ENCODE measurements at places on chromosomes 11 and 22.

DNA sequence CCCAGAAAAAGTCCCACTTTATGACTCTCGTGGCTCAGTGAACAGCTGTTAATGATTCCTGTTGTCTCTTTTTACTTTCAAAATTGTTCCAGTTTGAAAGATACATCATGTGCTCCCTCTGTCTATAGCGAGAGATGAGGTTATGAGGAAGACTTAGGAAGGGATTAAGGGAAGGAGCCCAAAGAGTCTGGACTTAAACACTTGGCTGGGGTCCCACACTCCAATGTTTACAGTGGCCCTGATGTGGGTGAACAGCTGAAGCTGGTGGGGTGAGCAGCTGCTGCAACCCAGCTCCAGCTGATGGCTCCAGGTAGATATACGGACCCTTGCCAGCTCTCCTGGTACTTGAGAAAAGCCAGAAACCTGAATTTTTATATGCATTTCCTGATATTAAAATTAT is 84.5 kb upstream of the PLET1 start:
- DNase-seq: no peak

- peak; percentile 11 for DNase-seq
Measured at GRCh38 chr22:35629406-35630216, 12.5 kb upstream of the MB start.

DNA sequence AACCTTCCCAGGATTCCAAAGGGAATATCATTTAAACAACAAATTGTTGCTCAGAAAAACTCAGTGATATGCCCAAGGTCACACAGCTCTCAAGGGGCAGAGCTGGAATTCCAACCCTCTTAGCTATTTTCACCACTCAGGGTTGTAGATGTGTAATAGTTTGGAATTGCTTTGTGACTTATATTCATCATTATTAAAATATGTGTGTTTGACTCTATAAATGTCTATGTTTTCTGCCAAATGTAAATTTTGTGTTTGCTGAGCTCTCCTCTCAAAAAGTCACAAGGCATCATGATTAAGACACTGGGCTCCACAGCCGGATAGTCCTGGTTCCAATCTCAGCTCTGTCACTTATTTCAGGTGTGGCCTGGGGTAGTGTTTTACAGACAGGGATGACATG is 407.3 kb downstream of the TMEM135 start:
- DNase-seq: no peak

DNA sequence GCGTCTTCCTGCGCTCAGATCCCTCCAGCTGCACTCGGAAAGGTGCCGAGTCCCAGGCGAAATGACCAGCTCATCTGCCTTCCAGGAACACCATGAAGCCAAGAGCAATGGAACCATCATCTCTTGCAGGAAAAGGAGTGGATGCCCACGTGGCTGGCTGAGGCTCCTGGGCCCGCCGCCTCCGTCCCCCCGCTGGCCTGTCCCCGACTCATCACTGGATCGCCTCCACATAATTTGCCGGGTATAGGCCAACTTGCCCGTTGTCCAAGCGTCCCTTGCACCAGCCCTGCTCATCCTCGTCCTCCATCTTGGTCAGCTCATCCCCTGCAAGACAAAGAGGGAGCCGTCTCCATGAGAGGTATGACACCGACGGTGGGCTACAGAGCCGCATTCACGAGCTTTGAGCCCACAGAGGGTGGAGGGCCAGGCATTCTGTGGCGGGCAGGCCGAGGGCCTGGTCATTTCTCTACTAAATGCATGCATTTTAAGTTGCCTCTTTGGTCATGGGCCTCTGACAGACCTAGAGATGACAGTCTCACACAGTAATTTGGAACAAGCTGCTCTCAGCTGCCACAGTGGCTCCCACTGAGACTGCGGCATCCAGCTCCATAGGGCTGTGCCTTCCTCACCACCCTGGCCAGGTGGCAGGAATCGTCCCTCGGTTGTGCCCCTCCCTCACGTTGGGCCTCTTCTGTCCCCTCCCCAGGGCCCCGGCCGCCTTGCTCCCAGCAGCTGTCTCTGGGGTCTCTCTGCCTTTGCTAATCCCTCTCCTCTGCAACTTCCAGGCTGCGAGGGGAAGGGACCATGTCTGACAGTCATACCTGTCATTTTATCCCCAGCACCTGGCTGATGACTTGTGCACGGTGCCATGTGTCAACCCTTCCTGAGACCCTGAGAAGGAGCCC is 14.3 kb upstream of the ARFGAP3 start:
- DNase-seq: no peak

DNA sequence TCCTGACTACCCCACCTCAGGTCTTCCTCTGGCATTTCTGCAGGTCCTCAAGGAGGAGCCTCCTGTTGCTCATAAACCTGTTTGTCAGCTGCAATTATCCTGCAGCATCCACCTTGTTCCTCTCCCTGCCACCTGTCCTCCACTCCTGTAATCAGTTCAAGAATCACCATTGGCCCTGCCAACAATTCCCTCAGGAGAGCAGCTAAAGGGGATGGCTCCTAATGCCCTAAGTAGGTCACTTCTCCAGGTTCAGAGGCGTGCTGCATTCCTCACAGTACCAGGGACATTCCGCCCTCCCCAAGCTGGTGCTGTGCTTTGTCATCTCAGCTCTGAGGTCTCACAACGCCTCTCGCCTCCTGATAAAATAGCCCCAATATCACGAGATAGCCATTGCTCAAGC is 2.1 kb downstream of the CLDN25 start:
- no peak for DNase-seq

DNA sequence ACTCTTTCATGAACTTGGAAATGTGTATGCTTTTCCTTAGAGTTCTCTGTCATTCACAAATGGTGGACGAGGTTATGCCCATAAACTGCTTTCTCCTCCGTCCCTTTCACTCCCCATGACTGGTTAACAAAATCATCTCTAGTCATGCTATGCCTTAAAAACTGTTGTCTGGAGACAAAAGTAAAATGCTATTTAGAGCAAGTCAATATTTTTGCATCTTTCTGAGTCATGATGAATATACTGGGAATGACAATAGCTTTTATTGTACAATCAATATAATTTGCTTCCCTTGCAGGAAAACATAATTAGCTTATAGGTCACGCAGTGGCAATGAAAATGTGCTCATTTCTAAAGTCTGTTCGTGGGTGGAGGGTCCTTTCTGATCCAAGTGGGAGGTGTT is 216.7 kb upstream of the SORL1-AS1 start:
- no peak for DNase-seq

GRCh38 chr11:38538866-38539680 is 1941.0 kb upstream of the RAG2 start:
- DNase-seq: no peak

- DNase-seq: no peak
Measured at GRCh38 chr22:47678048-47678447, 915.6 kb downstream of the TBC1D22A start.

GRCh38 chr11:134837887-134838232 is 425.8 kb upstream of the B3GAT1 start:
- no peak for DNase-seq

DNA sequence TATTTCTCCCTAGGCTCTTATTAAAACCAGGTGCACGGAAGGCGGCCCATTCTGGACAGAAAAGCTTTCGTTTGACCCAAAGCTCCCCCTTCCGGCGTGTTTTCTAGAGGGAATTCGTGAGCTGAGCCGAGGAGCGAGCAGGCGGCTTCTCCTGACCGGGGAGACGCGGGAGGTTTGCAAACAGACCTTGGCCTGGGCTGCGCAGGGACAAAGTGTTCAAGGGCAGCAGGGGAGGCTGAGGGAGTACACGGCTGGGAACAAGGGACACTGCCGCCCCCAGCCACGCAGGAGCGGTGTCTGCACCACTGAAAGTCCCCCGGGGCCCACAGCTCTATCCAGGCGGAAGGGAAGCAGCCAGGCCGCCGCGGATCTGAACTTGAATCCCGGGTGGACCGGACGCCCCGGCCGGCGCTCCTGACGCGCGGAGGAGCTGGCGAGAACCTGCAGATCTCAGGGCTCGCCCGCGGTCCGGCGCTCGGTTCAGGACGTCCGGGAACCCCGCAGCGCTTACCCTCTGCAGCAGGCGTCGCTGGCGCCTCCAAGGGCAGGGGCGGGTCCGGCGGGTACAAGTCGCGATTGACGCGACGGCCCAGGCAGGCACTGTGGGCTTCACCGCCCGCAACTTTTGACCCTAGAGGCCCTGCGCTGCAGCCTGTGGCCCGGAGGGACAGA is 101.9 kb downstream of the WT1 start:
- DNase-seq: no peak

DNA sequence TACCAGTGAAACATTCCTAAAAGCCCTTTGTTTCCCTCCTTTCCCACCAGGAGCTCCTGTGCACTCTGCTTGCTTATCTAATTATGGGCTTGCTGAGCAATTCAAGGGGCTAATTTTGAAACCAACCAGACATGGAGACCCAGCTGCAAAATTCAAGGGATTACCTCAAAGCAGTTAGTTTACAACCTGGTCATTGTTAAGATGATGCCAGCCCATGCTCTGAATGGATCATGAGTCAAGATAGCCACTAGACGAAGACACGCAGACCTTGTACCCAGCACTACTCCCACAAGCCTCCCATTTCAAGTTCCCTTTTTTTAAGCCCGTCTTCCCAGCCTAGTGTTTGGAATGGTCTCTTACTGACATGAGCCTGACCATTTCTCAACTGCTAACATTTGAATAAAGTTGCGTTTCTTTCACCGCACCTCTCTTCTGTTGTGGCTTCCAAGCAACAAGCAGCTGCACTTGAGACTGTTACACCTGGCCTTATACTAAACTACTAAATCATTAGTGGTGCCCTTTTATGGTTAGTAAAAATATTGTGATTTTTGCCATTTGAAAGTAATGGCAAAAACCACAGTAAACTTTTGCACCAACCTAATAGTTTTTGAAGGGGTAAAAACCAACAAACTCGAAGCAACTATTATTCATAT is 315.3 kb upstream of the LUZP2 start:
- no peak for DNase-seq

DNA sequence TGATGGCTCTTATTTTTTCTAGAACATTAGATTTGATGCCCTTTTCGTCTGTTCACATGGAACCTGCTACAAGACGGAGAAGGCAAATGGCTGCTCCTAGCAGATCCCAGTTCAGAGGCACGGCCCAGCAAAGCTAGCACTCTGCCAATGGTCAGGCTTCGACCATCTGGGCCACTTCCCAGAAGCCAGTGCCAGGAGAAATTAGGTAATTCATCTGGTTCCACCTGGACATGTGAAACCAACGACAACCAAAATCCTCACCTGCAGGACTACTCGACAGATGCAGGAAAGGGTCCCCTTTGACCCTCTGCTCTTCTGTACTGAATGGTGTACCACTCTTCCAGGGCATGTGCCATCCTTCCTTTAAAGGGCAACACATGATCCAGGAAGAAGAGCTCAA is 25.4 kb downstream of the MICAL3 start:
- no peak for DNase-seq

DNA sequence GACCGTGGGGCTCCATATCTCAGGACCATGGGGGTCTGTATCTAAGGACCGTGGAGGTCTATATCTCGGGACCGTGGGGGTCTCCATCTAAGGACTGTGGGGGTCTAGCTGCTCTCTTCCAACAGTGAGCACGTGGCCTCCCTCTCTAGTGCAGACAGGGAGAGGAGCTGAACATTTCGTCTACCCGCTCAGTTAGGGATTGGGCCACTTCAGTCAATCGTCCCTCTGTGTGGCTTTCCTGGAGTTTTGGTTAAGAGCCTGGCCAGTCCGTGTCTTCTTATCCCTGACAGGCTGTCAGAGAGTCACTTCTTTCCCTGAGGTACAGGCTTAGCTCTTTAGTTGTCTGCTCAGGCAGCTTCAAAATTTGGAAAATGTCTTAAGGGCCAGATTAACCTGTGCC is 3.1 kb downstream of the KRTAP5-1 start:
- no peak for DNase-seq

GRCh38 chr11:67700141-67700540 is 25.7 kb upstream of the ALDH3B2 start:
- DNase-seq: no peak

DNA sequence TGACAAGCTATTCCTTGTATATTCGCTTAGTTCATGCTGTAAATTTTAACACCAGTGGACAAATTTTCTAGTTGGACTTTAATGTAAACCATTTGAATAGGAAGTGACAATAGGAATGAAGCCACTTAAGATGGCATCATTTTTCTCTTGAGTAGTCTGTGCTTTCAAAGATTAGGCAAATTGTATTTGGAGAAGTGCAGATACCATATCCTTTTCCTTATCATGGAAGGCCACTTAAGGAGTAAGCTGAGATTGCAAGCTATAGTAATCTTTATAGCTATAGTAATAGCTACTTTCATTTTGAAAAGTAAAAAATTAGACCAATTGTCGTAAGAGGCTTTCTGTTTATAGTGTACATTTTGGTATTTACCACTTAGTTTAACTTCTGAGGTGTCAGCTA is 12.8 kb downstream of the CAPRIN1 start:
- no peak for DNase-seq

DNA sequence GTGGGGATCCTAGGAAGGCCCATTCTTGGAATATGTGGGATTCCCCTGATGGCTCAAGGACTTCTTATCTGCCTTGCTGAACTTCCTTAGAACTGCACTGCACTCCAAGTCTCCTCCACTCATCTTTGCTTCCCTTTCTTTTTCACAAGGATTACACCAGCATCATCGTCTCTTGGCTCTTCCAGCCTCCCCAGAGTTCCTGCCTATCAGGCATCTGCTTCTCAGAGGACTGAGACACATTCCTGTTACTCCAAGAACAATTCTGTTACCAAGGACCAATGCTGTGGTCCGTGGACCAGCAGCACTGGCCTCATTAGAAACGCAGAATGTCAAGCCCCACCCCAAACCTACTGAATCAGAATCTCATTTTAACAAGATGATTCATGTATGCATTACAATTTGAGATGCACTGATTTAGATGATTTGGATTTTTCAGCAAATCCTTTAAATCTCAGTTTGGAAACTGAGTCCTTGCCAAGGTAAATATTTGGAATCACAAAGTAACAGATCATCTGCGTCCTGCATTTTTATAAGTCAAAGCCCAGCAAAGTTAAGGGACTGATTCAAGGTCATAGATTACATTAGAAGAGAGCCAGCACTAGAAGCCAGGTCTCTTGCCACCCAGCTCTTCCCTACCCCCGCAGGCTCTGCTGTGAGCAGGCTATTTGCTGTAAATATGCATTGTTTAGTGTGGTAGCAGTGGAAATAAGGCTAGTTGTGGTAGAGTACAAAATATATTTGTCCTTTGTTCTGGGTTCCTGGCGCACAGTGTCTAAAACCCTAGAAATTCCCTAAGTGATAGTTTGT is 110.9 kb downstream of the SWAP70 start:
- DNase-seq: no peak

GRCh38 chr11:32722255-32722654 is 72.2 kb downstream of the CCDC73 start:
- DNase-seq: no peak

DNA sequence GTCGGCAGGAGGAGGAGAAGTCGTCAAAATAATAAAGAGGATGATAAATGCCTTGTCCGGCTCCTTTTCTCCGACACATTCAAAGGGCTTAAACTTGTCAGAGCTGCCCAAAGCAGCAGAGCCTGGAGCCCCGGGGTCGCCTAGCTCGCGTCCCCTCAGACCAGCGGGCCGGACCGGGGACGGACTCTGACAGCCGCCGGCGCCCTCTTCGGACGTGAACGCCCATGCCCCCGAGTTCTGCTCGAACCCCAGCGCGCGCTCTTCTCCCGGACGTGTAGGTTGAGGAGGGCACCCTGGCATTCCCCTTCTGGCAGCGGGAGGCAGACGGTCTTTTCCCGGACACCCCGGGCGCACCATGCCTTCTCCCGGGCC is 999 bp downstream of the FGF3 start:
- DNase-seq: no peak

GRCh38 chr11:60118338-60118737 is 29.9 kb downstream of the MS4A2 start:
- peak; percentile 12 for DNase-seq

GRCh38 chr22:39994041-39994565 is 651 bp upstream of the FAM83F start:
- DNase-seq: no peak

GRCh38 chr11:111983187-111983986 is 41.8 kb upstream of the DLAT start:
- DNase-seq: no peak

GRCh38 chr22:24873226-24873625 is 67.2 kb downstream of the SGSM1 start:
- DNase-seq: no peak

Measured in RKO (cell line).